Activated CD4-positive, alpha-beta T cell treated with anti-CD3 and anti-CD28 coated beads for 36 hours (primary cell): ENCODE measurements at places on chromosomes 7 and 10. TPM values are rescaled to one million over a fixed set of nuclear protein-coding genes. Genes with fewer than 3 reads are reported as not detected.

DNA sequence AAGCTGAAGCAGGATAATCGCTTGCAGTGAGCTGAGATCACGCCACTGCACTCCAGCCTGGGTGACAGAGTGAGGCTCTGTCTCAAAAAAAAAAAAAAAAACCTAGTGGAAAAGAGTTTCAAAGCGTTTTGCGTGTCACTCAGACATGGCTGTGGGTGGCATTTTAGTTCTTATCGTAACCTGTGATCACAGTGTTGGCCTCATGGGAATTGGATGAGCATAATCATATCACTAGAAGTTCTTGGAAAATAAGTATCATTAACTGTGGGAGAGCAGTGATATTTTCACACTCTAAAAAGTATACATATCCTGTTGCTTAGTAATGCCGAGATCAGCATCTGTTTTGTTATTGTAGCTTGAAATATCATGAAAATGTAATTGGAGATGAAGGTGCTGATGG lies 92.6 kb downstream of the CREM start:
- peak overlapping the region; percentile 96 for H3K27ac ChIP-seq
- peak; percentile 52 for DNase-seq

The CPA5 gene
- 0.39 TPM for total RNA-seq

DNA sequence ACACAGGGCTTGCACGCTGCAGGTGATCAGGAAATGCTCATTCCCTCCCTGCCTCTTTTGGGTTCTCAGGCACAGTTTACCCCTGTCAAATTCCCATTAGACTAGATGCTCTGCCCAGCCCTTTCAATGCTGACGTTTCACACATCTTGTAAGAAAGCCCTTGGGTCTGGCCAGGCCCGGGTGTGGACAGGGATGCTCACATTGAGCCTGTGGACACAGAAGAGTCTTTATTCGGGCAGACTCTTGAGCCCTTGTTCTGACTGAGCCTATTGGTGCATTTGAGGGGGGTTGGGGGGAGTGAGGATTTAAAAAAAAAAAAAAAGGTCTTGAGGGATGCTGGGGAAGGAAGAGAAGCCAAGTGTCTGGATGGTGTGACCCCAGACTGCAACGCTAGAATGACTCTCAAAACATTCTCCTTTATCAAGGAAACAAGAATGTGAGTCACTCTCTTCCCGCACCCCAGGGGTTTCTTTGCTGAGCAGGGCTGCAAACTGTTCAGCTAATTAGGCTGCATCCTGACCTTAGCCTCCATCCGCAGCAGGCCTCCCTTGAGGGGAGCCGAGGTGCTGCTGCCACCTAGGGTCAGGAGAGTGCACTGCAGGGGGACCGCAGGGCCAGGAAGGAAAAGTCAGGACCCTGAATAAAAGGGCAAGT lies 53.6 kb upstream of the TMEM72 start:
- H3K36me3 ChIP-seq: no peaks in the 10 kb centered on the region
- peak; percentile 78 for DNase-seq
- no peak overlapping the region for H3K27ac ChIP-seq
- H3K4me3 ChIP-seq: no peak overlapping the region

- no peaks in the 10 kb centered on the region for H3K4me1 ChIP-seq
- no peak for DNase-seq
- H3K36me3 ChIP-seq: no peaks in the 10 kb centered on the region
- peaks cover 2% of the 10 kb centered on the region for H3K27me3 ChIP-seq
- no peak overlapping the region for H3K27ac ChIP-seq
- no peak overlapping the region for H3K4me3 ChIP-seq
These were observed 446.9 kb downstream of the PTPRN2 start for GRCh38 chr7:158140538-158141220.

GRCh38 chr7:133770863-133771492 lies 356.2 kb upstream of the LRGUK start:
- no peaks in the 10 kb centered on the region for H3K4me1 ChIP-seq
- H3K36me3 ChIP-seq: peaks cover 7% of the 10 kb centered on the region
- H3K4me3 ChIP-seq: no peak overlapping the region
- no peak overlapping the region for H3K27ac ChIP-seq

GRCh38 chr7:76509931-76510877 lies at the start of gene UPK3B:
UPK3B (plus strand) TSS chr7:76510552; CDS start chr7:76510653, 101 bp downstream.
- no peaks in the 10 kb centered on the region for H3K4me1 ChIP-seq
- H3K36me3 ChIP-seq: no peaks in the 10 kb centered on the region
- no peaks in the 10 kb centered on the region for H3K27me3 ChIP-seq
- DNase-seq: peak; percentile 24
- no peak within 1 kb of the TSS for H3K27ac ChIP-seq
